Skin of body (tissue), 3 donors: ENCODE measurements at places on chromosomes 6 and 20. TPM values are rescaled to one million over a fixed set of nuclear protein-coding genes. Genes with fewer than 3 reads are reported as not detected.

Gene FLRT3
- total RNA-seq, result 50.4 TPM

Gene SLC16A10
- 8.6 TPM for total RNA-seq

Gene RGL2
- 29.2 TPM for total RNA-seq

Gene CALHM4
- 0.79 TPM for total RNA-seq

Gene PRL
- 0.39 TPM for total RNA-seq

Gene WFDC10B
- total RNA-seq, result not detected

Gene EDN3
- total RNA-seq, result 12.4 TPM

Gene PRSS16
- 0.99 TPM for total RNA-seq

Gene KHDRBS2
- 0.30 TPM for total RNA-seq

Gene FBXL4
- total RNA-seq, result 16.7 TPM

Gene RIPOR3
- total RNA-seq, result 16.1 TPM

Gene GPLD1
- 10.2 TPM for total RNA-seq

Gene C20orf144
- total RNA-seq, result not detected

Gene BPIFB4
- not detected for total RNA-seq

Gene ENPP3
- 2.0 TPM for total RNA-seq

Gene PERP
- 162 TPM for total RNA-seq

Gene TNFRSF21
- 6.7 TPM for total RNA-seq

Gene LINC00237
- not detected for total RNA-seq

Gene XKR7
- total RNA-seq, result not detected

Gene PLEKHG1
- total RNA-seq, result 49.8 TPM

Gene SEL1L2
- not detected for total RNA-seq

Gene HLA-DMB
- 12.7 TPM for total RNA-seq

Gene HIVEP1
- total RNA-seq, result 30.8 TPM

Gene PI3
- total RNA-seq, result 509 TPM

Gene RFX6
- not detected for total RNA-seq

Gene RAB44
- 0.59 TPM for total RNA-seq

Gene LRRN4
- 0.20 TPM for total RNA-seq

Gene ATRN
- 26.3 TPM for total RNA-seq
